ENCODE measurements at places on chromosomes 2 and 18.

DNA sequence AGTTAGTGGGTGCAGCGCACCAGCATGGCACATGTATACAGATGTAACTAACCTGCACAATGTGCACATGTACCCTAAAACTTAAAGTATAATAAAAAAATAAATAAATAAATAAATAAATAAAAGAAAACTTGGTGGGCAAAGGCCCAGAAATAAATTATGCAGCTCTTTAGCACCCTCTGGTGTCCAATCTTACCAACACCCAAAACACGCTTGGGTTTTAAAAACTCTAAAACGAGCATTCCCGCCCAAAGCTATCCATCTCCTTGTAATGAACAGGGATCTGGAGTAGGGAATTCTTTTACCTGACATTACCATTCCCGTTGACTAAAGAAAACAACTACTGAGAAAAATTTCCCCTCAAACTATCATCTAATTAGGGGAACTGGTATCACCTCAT, 2005.9 kb upstream of the CELF4 start:
- no peak for DNase-seq

DNA sequence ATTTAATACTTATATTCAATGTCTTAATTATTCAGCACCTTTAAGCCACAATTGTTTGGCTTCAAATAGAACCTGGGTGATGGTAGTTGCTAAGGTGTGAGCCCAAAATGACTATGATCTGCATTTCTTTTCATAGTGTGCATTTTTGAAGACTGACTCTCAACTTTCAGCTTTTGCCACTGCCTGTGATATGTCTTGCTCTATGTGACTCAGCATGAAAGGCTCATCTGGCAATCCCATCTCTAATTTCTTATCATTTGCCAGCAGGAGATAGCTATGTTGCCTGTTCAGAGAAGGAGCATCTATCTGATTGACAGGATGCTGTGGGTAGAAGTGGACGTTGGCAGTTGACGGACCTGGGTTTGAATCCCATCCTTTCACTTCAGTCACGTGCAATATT, 34.5 kb upstream of the CCDC93 start:
- DNase-seq, result no peak

GRCh38 chr2:70942396-70943204, 6.9 kb downstream of the ATP6V1B1 start:
- no peak for DNase-seq

- no peak for DNase-seq
Measured at GRCh38 chr18:74654638-74655037, 57.0 kb downstream of the ZNF407 start.

GRCh38 chr2:119333833-119334232, 32.8 kb downstream of the C2orf76 start:
- DNase-seq, result no peak

DNA sequence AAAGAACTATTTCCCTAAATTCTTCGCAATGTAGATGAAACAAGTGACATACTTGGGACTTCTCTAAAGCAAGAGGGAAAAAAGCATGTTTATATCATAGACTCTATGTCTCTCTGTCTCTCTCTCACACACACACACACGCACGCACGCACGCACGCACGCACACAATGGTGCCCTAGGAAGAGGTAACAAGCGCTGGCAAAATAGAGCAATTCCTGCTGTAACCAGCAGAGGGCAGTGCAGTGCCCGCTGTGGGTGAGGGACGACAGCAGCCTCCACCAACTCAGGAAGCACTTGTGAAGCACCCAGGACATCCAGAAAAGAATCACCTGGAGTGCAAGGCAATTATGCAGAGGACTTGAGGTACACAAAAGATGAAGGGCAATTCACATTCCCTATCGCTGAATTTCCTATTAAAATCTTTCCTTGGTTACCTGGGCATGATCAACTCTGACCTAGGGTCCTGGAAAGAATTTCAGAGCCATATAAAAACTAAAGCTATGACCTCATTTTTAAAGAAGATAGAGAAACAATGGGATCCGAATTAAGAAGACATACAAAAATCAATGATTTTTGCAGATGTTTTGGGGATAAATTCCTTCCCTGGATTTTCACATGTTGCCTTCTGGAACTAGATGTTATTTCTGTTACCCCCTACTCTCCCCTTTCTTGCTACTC, 166.4 kb downstream of the PDE11A start:
- DNase-seq, result peak; percentile 77

GRCh38 chr2:112834396-112835037, 2.1 kb downstream of the IL1B start:
- DNase-seq, result peak; percentile 95

GRCh38 chr2:56450047-56450446, 266.3 kb downstream of the CCDC85A start:
- no peak for DNase-seq

GRCh38 chr2:237864940-237865622, 5.7 kb downstream of the RAMP1 start:
- no peak for DNase-seq

DNA sequence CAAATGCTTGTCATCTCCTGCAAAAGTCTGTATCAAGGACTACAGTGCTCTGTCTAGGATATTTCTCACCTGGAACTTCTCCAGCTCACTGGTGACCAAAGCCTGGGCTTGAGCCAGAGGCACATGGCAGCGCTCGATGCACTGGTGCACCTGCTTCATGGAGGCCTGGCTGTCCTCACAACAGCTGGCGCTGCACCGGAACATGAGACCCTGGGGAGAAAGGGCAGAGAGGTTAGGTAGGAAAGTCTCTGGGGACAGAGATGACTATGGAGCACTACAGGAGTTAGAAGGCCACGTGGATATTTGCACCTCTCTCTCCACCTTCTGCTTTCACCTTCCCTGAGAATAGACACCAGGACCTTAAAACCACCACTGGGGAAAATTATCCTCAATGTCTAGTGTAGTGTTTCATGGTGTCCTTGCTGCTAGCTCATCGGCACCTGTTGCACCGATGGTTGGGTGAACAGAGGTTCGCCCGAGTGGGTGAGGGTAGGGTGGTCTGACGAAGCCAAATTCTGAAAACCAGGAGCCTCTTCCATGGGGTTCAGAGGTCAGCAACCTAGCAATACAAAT, 1.0 kb downstream of the FAM136A start:
- no peak for DNase-seq

GRCh38 chr2:38551171-38551570, 51.6 kb downstream of the HNRNPLL start:
- no peak for DNase-seq

DNA sequence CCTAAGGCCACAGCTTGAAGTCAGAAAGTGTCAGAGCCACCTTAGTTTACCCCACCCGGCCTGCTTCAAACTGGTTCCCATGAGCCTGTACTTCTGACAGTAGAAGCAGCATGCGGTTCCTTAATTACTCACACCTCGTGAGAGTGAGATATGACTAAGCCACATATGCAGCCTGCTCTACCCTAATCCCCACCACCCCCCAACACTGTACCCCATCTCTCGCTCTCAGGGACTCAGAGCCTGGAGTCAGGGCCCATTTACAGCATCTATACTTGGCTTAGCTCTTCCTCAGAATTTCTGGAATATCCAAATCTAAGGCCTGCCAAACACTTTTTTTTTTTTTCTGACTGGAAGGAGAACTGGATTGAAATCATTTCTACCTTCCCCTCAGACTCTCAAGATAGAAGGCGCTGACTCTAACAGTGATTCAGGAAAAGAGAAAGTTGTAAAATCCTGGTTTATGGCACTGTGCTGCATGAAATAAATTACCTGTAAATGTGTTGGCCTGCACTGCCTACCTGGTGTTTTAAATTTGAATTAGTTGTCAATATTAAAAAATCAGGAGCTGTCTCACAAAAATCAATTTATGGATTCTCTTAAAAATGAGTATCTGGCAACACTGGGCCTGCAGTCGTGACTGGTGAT, 360.0 kb downstream of the RND3 start:
- DNase-seq, result no peak

DNA sequence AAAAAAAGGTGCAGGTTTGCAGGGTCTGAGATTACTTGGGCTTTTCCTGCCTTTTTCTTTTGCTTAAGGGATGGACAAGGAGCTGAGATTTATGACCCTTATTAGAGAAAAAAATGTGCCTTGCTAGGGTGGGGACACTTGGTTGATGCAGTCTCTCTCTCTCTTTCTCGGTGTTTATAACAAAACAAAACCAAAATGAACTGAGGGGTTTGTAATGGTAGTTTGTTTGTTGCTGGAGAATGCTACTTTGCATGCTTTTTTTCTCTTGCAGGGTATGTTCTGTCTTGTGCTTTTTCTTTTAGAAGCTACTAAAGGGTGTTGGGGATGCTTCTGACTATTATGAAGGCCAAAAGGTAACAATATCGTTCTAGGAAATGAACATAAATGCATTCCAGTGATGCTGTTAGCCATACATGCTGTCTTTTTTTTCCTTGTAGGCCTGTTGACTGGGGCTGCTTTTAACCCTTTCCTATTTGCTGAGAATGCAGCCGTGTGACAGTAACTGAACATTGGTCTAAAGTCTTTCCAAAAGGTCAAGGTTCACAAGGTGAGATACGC, 435 bp downstream of the ZNF532 start:
- DNase-seq, result no peak

- no peak for DNase-seq
Measured at GRCh38 chr2:9004338-9005204, 1.1 kb upstream of the MBOAT2 start.

DNA sequence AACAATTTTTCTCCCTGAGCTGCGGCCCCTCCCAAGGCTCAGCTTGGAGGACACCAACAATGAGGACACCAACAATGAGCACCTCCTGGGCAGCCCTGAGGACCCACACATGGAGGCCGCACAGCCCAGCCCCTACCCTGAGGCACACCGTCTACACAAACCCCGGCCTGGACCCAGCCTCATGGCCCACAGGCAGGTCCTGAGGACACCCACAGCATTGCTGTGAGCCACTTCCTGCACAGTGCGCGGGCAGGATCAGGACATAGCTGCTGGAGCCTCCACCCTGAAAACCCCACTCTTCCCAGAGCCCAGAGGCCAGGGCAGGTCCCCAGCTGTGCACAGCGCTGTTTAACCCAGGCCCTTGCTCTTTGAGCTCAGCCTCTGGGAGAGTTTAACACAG, 194.3 kb downstream of the RTP5 start:
- DNase-seq, result no peak

GRCh38 chr2:216477283-216478035, 21.2 kb upstream of the RPL37A start:
- no peak for DNase-seq

- no peak for DNase-seq
Measured at GRCh38 chr2:126676221-126677175, 20.5 kb downstream of the GYPC start.

- no peak for DNase-seq
Measured at GRCh38 chr2:191515551-191515950, 162.4 kb upstream of the NABP1 start.

DNA sequence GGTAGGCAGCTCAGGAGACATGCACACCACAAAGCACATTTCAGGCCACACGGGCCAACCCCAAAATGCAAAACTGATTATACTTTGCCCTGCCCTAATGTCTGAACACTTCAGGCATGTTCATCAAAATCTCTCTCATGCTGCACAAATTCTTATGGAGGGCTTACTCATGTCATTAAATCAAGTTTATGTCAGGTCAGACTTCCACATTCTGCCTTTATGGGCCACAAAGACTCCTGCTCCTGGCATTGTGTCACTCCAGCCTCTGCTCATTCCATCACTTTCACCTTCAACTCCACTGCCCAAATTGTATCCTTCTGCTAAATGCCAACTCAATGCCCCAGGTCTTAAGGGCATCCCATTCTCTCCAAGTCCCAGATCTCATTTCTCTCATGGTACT, 9.2 kb downstream of the UXS1 start:
- no peak for DNase-seq

- DNase-seq, result peak; percentile 63
Measured at GRCh38 chr2:108927936-108928659, 60.9 kb downstream of the EDAR start.

- no peak for DNase-seq
Measured at GRCh38 chr18:10791169-10791831, 265.5 kb downstream of the NAPG start.

GRCh38 chr2:51526766-51527165, 494.8 kb upstream of the NRXN1 start:
- no peak for DNase-seq

- no peak for DNase-seq
Measured at GRCh38 chr18:40485318-40485717, 1469.7 kb upstream of the PIK3C3 start.

GRCh38 chr2:37885329-37885993, 39.6 kb upstream of the RMDN2 start:
- no peak for DNase-seq

DNA sequence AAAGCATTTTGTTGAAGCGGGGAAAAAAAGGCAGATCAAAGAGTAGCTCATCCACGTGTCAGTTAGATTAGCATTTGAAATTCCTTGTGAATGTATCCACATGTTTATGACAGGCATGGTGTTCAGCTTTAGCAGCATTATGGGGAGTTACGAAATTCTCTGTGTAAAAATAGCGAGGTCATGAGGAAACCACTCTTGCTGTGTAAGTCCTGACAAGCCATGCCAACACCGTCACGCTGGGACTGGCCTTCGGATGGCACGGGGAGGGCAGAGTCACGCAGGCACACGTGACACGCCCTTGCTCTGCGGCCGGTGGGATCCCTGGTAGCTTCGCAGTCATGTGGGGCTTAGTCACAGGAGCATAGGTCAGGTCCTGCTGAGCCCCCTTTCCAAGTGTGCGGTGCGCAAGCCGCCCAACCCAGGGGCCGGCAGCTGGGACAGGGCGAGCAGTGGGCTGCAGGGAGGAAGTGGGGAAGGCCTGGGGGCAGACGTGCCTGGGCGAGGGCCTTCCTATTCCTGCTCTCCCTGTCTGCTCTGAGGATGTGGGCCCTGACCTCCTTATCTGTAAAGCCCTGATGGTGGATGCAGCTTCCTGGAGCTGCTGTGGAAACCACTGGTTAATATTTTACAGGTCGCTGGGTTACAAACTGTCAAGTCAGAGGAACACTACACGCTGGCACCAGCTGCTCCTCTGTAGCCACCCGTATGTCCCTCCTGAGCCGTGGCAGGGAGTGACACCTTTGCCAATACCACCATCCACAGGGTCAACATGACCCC, 18.0 kb downstream of the MBP start:
- peak; percentile 87 for DNase-seq

DNA sequence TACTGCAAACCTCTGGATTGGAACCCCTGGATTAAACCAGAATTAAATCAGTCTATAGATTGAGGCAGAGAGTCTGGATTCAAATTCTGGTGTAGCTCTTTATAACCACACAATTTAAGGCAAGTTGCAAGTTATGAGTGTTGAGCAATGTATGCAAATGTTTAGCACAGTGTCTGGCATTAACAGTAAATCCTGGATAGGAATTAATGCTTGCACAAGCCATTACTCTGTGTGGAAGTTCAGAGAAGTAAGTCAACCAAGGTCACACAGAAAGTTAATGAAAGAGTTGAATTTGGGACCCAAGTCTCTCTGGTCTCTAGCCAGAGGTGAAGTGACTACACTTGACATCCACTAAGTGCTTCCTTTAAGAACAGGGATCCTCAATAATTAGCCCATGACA, 2.0 kb upstream of the MARCO start:
- no peak for DNase-seq

- no peak for DNase-seq
Measured at GRCh38 chr18:41128126-41128525, 826.9 kb upstream of the PIK3C3 start.

DNA sequence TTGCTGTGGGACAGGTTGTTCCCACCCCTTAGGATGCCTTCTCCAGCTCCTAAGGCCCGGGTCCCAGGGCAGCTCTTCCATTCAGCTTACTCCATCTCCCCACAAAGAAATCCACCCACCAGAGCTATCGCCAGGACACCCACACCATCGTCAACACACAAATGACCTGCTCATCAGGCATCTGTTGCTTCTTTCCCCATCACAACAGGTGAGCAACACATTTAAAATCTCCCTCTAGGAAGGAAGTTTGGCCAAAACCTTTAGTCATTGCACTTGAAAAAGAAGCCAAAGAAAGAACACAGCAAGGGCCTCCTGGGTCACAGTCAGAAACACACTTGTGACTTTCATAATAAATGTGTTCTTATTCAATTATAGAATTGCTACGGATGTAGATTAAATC, 289.0 kb downstream of the PIEZO2 start:
- no peak for DNase-seq
